Activated CD8-positive, alpha-beta T cell treated with anti-CD3 and anti-CD28 coated beads, Interleukin-2, amount 10 ng/mL, durations not matched to agents 7 days and 5 days (primary cell): ENCODE measurements at places on chromosomes 1 and 21. TPM values are rescaled to one million over a fixed set of nuclear protein-coding genes. Genes with fewer than 3 reads are reported as not detected.

- DNase-seq = no peak
These were observed 45.8 kb upstream of the FMOD start for GRCh38 chr1:203396595-203397194.

DNA sequence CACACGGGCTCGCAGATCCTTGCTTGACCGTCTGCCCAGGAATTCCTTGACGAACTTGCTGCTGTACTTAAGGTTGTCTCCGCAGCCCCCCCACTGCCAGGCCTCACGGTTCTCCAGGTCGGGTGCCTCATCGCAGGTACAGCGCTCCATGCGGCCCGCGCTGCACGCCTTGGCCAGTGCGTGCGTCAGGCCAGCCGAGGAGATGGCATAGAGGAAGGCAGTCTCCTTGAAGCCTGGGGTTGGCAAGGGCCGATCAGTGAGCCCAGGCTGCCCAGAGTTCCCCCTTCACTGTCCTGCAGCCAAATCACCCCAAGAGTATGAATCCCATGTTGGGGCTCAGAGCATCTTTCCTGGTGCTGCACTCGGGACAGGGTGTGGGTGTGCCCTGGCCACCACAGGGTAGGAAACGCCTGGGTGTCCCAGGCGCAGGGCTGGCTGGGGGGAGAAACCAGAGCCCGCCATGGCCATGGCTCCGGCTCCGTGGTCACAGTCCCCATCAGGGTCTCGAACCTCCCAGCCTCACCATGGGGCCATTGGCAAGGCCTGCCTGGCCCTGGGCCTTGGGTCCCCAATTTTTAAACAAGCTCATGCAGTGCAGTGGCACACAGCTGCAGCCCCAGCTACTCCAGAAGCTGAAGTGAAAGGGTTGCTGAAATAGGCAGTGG, 23.4 kb downstream of the WNT9A start:
- no peak for DNase-seq

- DNase-seq = no peak
These were observed 315.4 kb downstream of the LMO4 start for GRCh38 chr1:87644033-87644578.

DNA sequence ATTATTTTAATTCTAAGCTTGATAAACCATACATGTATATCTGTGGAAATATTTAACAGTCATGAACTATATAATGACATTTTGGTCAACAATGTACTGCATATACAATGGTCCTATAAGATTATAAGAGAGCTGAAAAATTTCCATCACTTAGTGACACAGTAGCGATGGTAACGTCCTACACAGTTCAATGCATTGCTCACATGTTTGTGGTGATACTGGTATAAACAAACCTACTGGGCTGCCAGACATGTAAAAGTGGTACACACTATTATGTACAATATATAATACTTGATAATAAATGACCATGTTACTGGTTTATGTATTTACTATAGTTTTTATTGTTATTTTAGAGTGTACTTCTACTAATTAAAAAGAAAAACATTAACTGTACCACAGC, 841.9 kb downstream of the LTN1 start:
- DNase-seq = no peak

DNA sequence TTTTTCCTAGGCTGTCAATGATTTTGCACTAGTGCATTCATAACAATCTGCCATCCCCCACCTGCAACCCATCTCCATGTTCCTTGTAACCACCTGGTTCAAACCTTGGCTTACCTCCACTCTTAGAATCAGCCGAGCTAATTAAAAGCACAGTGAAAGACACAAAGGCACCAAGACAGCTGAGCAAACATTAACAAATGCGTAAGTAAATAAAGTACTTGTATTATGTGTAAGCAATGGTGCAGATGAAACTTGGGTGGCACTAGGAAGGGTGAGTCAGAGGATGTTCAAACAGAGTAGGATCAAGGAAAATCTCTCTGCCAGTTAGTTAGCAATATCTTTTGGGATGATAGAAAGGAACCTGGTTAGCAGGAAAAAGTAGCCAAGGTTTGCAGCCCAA, 5.1 kb upstream of the FOXJ3 start:
- DNase-seq = no peak

- no peak for DNase-seq
These were observed 13.5 kb upstream of the FOXJ3 start for GRCh38 chr1:42348498-42348897.

DNA sequence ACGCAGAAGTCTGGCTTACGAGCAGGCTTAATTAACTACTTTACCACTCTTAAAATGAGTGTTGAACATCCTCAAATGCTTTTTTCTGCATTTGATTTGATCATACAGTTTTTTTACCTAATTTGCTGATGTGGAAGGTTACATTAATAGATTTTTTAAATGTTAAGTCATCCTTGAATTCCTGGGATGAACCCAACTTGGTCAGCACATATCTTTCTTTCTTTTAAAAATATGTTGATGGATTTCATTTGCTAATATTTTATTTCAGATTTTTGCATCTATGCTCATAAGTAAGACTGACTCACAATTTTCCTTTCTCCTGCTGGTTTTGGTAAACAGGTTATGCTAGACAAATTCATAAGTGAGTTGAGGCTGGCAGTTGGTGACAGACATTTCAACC, 82.9 kb downstream of the LHX4 start:
- no peak for DNase-seq

GRCh38 chr1:212213784-212214183, 71.4 kb upstream of the PPP2R5A start:
- DNase-seq = no peak

DNA sequence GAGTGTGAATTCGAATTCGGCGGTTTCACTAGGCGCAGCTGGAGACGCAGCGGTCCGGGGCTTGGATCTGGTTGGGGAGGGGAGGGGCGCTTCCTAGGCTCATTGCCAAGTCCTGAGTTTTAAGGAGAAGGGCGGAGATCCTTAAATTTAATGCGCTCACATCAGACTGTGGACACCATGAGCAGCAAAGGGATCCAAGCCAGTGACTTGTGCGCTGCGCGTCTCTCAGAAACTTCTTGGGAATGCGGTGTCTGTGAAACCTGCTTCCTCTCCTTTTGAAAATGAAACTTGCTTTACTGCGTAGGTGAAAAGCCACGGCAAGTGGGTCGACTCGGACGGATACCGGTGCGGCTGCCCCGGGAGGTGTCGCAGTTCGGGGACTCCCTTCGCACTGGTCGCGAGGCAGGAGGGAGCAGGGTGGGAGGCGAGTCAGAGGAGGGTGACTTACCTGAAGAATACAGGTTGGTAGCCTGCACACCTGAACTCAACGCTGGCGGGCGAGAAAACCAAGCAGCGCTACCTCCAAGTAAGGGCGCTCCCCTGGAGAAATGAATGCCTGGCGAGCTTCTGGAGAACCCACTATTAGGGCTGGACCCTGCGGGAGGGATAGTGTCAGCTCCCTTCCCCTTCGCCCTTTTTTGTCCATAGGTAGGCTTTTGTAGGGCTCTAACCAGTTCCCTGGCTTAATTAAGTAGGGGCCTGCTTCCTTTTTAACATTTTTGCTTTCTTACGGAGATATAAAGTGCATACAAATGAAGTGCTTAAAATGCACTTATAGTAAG, 992 bp downstream of the TENT5C start:
- peak; percentile 72 for DNase-seq

The POGZ gene
- total RNA-seq = 68.5 TPM

The UBXN10 gene
- 0.29 TPM for total RNA-seq

The ZYG11A gene
- total RNA-seq = 0.13 TPM
